ENCODE measurements at places on chromosomes 1 and 21. TPM values are rescaled to one million over a fixed set of nuclear protein-coding genes. Genes with fewer than 3 reads are reported as not detected.

The PCSK9 gene
- total RNA-seq: not detected

The FALEC gene
- total RNA-seq: not detected

The KPRP gene
- not detected for total RNA-seq

The KCNJ10 gene
- total RNA-seq: 0.45 TPM

The LCE1F gene
- not detected for total RNA-seq

The TSPEAR gene
- 1.3 TPM for total RNA-seq

The RAB42 gene
- total RNA-seq: 1.4 TPM

The LCE1D gene
- not detected for total RNA-seq

The LHX8 gene
- total RNA-seq: not detected

The FMOD gene
- 110 TPM for total RNA-seq

The NSUN4 gene
- total RNA-seq: 39.2 TPM

The GNB1 gene
- 200 TPM for total RNA-seq

The CCDC30 gene
- total RNA-seq: 56.7 TPM

The AUNIP gene
- total RNA-seq: not detected

The HES4 gene
- total RNA-seq: 26.6 TPM

The TMEM200B gene
- 8.2 TPM for total RNA-seq

The SPRR1B gene
- not detected for total RNA-seq

The OR2T11 gene
- total RNA-seq: not detected

The TMEM234 gene
- 38.4 TPM for total RNA-seq

The WNT3A gene
- total RNA-seq: not detected

The PRRX1 gene
- total RNA-seq: 56.4 TPM
